ENCODE measurements at places on chromosomes 12 and 14.

GRCh38 chr12:51051787-51052186 is 3.7 kb downstream of the LETMD1 start:
- no peak for DNase-seq

DNA sequence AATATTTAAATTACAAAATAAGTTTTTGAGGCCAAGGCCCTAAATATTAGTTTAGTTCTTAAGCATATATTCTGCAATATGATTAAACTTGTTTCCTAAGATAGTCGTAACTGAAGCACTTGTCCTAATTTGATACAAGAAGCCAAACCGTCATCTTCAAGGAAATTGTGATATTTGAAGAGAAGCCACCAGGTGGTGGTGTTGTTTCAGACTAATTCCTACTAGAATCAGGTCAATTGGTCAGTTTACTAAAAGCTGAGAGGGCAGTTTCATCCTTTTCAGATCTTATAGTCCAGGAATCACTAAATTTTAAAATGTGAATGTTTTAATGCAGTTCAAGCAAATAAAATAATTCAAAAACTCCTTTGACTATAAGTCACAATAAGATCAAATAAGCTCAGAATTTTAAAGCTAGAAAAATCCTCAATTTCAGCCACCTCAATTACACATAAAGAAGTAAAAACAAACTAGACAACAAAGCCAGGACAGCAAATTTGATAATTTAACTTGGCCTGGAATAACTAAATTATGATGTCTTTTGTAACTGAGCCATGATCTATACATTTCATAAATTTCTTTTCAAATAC is 7.1 kb upstream of the ARL1 start:
- peak; percentile 65 for DNase-seq

GRCh38 chr12:15880721-15881120 is 1.5 kb upstream of the STRAP start:
- no peak for DNase-seq

- DNase-seq = no peak
These were observed 62.2 kb upstream of the PCED1B start for GRCh38 chr12:47017041-47017713.

GRCh38 chr12:122859303-122860039 is 24.2 kb downstream of the HIP1R start:
- no peak for DNase-seq

DNA sequence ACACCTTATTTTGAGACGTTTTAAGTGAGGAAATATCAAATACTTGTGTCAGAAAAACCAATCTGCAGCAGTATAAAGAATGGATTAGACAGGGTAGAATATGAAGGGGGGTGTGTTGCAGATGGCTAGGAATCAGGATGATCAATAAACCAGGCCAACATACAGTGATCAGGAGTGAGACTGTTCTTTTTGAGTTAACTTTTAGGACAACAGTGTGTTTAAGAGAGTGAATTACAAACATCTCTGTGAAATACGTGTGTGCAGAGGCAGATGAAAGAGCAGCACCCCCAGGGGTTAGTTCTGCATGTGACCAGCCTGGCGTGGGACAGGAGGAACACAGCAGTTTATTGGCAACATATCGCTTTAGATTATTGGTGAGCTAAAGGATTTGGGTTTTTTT is 10.6 kb upstream of the NRDE2 start:
- DNase-seq = no peak

GRCh38 chr12:5459051-5459782 is 27.3 kb downstream of the NTF3 start:
- DNase-seq = no peak
